Right ventricle myocardium inferior (tissue), 1 donor: ENCODE measurements at places on chromosomes 1 and 21.
A peak's percentile ranks its signal among the peaks of the same experiment; 100 is the strongest.

- no peak for DNase-seq
Observed at GRCh38 chr1:76690766-76691165, 176.5 kb upstream of the ST6GALNAC5 start.

DNA sequence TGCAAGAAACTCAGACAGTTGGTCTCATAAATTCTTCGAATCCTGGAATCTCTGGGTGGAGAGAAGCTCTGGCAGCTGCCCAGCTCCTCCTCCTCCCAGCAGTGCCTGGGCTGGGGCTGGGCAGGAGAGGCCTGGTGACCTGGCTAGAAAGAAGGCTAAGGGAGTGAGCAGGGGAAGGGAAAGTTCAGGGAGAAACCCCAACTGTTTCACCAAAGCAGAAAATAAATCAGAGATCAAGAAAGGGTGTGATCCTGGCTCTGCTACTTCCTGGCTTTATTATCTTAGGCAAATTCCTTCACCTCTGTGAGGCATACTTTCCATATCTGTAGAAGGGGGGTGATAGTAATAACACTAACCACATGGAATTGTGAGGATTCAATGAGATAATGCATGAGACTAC, 8.8 kb upstream of the COL16A1 start:
- DNase-seq = no peak

GRCh38 chr1:26020330-26020768, 1.2 kb upstream of the EXTL1 start:
- no peak for DNase-seq

DNA sequence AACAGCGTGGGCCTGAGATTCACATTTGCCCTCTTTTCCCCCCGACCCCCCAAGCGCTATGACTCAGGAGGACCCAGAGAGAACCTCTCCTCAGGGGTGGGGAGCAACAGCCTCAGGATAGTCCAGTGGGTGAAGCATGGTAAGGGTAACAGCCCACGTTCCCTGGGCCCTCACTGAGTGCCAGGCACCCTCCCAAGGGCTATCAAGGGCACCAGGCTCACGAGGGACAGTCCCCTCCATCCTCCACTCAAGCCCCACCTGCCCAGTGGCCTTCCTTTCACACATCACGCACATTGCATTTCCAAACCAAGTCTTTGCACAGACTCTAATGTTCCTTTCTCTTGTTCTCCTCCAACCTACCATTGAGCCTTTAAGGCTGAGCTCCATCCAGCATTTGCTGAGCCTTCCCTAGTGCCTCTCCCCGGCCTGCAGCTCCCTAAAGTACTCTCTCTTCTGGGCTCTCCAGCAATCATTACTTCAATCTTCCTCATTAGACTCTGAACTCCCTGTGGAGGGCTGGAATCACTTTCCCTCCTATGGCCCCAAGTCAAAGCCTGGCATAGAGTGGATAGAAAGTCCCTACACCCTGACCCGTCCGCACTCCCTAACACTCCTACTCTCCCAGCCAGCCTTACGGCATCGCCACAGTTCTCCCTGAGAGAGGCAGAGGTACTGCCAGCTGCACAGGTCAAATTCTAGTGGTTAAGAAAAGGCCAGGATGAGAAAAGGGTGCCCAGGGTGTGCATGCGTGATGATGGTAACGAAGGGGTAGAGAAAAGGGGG, 1.0 kb downstream of the AKR7A2 start:
- no peak for DNase-seq

- peak; percentile 81 for DNase-seq
Observed at GRCh38 chr1:42941640-42942330, 16.9 kb downstream of the SLC2A1 start.

DNA sequence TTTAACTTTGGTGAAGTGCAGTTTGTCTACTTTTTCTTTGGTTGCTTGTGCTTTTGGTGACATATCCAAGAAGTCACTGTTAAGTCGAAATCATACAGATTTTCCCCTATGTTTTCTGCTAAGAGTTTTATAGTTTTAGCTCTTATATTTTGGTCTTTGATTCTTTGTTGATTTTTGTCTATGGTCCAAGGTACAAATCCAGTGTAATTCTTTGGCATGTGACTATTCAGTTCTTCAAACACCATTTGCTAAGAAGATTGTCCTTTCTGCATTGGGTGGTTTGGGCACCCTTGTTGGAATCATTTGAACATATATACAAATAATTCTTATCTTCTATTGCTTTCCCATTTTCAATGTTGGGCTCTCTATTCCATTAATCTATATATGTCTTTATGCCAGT, 16.2 kb downstream of the HIPK1 start:
- DNase-seq = no peak

DNA sequence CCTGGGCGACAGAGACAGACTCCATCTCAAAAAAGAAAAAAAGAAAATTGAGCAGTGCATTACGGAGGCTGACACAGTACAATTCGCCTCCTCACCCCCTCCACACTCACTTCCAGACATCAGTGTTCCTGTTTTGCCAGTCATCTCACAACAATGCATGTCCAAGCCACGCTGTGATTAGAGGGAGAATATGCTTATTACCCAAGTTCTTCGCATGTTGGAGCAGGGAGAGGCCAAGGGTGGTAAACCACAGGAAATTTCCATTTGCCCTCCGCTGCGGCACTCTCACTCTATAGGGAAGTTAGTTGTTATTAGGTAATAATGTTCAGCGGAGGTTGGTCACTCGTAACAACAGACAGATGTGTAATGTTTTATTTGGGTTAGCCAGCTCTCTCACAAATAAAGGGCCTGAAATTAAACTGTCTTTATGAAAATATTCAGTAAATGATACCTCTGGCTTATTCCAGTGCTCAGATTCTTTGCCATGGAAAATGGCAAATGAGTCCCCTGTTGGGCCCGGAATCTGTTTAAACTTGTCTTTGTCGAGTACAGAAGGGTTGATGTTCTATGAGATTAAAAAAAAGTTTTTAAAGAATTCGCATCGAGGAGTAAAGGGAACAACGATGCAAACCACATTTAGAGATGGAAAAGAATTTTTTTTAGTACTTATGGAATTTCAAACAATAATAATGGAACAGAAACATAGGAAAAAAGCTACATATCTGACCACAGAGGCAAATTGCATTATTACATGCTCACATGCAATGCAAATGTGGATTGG, 33.1 kb downstream of the KCNJ15 start:
- peak; percentile 86 for DNase-seq

DNA sequence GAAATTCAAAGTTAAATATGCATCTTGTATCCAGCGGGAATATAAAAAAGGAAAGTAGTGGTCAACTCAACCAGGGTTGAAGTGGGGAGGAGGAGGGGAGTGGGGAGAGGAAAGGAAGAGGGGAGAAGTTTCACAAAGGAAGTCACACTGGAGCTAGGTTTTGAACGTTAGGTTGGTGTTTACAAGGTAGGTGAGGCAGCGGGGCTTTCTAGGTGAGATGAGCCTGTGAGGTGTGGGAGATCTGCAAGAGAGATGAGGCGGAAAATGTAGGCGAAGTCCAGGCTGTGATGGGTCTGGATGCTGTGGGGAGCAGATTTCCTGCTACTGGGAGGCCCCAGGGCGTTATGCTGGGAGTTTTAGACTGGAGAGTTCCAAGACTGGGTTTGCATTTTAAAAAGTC, 36.1 kb upstream of the IL20 start:
- DNase-seq = no peak

GRCh38 chr21:32249511-32250280, 29.2 kb downstream of the MIS18A start:
- no peak for DNase-seq

DNA sequence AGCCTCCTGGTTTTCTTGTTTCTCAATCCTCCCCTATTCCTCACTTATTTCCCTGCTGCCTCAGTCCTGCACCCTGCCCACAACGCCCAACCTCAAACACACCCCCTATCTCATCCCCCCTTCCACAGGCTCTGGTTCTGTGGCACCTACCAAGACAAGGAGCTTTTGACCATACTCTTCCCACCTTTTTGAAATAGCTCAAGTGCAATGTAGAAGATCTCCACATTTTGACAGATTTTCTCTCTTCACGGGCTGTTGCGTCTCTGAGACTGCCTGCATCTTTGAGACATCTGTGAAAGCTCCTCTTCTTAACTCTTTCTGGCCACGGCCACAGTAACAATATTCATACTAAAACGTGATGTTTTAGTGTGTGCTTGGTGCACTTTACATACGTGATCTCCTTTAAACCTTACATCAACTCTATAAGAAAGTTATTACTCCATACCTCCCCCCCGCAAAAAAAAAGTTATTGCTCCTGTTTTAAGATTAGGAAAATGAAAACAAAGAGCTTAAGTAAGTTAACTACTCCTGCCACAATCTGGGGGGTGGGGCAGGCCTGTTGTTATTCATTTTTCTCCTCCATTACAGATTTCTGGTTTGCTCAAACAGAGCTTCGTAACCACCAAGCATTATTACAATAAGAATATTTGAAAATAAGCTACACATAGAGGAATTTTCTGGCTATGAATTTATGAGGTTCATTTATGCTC, 1.8 kb upstream of the SERBP1 start:
- DNase-seq = no peak

DNA sequence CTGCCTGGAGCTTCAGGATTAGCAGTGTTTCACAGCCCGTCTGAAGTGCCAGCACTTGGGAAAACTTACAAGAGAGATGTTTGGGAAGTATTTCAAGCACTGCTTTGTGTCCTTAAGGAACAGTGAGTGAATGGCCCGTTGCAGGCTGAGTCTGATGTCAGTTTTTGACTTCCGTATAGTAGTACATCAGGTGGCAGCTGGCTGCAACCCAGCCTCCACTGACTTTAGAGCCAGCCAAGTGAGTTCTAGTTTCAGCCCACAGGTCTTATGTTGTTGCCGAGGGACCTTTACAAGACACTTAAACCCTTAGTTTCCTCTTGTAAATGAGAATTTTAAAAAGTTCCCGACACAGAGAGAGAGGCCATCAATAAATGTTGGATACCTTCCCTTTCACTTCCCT, 35.0 kb downstream of the UCK2 start:
- DNase-seq = peak; percentile 40

- no peak for DNase-seq
Observed at GRCh38 chr1:56355422-56355821, 223.9 kb downstream of the PLPP3 start.

- no peak for DNase-seq
Observed at GRCh38 chr1:3570066-3570986, 41.0 kb downstream of the MEGF6 start.

DNA sequence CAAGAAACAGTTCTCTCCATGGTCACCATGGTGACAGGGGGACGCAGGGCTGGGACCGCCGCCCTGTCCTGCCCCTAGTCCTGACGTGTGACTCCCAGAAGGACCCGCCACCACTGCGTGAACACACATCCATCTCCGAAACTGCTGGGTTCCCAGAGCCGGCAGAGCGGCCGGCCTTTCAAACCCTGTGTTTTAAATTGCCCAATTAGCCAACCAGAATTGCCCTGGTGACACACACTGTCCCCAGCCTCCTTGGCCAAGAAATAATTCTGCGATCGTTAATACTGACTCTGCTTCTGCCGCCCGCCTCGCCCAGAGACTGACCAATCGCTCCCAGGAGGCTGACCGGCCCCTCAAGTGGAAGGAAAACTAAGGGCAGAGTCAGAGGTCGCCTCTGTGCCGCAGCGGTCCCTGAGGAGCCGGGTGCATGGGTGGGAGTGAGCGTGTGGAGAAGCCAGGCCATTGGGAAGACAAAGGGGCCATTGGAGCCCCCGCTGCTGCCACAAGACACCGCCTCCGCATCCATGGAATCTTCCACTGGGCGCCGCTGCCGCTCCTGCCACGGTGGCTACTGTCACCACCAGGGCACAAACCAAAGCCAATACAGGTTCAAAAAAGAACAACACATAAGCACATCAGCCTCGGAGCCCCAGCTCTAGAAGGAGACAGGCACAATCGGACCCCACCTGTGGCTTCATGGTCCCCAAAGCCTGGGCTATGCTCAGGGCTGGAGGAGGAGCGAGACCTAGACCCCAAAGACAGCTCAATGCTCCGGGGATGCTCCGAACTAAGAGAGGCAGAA, 273.2 kb downstream of the NPHP4 start:
- peak; percentile 39 for DNase-seq

DNA sequence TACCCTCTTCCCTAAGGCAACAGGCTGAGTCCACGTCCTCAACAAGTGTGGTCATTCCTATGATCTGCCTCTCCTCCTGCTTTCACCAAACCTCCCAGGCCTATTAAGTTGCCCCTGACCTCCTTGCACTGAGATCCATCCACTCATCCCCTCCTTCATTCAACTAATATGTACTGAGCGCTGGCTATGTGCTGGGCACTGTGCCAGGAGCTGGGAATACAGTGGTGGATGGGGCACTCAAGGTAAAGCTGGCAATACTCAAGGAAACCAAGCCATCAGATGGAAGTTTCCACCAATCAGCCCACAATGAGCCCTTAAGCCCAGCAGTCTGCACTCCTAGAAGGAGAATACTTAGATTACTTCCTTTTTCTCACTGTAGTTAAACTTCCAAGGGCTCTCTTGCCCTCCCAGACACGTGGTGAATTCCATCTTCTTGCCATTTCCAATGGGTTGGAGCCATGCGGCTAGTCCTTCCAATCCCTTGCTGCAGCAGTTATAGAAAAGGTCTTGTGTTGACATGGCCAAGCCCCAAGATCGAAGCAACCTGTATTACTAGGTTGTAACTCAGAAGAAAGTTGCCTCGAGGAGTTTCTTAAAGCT, 279.9 kb upstream of the RUNX1 start:
- DNase-seq = no peak

- DNase-seq = peak; percentile 90
Observed at GRCh38 chr1:182143825-182144645, 82.5 kb upstream of the ZNF648 start.

- DNase-seq = no peak
Observed at GRCh38 chr1:214638997-214639396, 36.0 kb downstream of the CENPF start.

GRCh38 chr1:237774246-237774645, 116.5 kb downstream of the ZP4 start:
- no peak for DNase-seq

DNA sequence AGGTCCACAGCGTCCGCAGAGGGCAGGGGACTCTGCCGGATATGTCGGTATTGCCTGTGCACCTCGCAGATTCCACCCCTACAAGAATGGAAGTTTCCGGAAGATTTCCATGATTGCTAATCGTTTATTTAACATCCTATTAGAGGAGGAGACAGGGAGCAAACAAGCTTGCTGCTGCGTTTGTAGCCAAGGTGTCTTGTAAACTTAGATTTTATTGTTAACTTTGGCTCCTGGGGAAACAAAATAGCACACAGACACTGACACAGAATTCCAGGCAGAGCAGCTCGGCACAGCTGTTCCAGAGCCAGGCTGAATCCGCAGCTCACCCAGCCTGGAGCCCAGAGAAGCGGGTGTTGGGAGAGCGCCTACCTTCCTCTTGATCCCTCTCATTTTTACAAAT, 75.7 kb downstream of the AJAP1 start:
- DNase-seq = no peak

- no peak for DNase-seq
Observed at GRCh38 chr1:44822131-44822701, 13.9 kb downstream of the BTBD19 start.

GRCh38 chr21:25953659-25954058, 216.9 kb downstream of the APP start:
- DNase-seq = no peak
